ENCODE measurements at places on chromosomes 13 and 19.

DNA sequence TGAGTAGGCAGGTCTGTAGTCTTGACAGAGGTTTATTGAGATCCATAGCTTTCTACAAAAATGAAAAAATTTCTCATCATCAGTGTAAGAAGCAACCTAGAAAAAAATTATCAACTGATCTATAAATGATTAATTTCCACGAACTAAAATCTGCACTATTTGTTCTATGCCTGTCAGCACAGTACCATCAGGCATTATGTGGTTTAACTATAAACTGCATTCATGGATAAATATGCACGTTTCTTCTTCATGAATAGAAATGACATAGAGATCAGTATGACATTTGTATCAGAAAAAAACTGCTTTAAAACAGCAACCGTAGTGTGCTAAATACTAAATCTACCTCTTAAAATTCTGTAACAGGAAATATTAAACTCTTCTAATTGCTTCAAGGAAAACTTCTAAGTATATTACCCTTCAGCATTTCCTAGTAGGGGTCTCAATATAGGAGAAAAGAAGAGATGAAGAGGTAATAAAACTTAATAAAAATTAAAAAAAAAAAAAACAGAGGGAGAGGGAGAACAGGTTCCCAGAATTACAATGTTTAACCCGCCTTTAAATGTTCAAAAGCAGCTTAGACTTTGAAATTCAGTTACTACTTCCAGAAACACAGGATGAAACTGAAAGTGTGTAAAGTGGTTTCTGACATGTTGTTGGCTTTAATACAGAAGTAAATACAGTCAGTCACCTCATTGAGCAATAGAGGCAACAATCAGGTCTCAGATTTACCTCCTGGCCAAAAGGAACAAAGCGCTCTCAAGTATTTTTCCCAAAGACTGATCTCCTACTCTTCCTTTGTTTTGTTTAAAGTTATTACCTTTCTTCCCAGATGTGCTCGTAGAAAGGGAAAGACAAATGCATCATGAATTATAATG lies 144.4 kb downstream of the DIAPH3 start:
- no peak for DNase-seq

DNA sequence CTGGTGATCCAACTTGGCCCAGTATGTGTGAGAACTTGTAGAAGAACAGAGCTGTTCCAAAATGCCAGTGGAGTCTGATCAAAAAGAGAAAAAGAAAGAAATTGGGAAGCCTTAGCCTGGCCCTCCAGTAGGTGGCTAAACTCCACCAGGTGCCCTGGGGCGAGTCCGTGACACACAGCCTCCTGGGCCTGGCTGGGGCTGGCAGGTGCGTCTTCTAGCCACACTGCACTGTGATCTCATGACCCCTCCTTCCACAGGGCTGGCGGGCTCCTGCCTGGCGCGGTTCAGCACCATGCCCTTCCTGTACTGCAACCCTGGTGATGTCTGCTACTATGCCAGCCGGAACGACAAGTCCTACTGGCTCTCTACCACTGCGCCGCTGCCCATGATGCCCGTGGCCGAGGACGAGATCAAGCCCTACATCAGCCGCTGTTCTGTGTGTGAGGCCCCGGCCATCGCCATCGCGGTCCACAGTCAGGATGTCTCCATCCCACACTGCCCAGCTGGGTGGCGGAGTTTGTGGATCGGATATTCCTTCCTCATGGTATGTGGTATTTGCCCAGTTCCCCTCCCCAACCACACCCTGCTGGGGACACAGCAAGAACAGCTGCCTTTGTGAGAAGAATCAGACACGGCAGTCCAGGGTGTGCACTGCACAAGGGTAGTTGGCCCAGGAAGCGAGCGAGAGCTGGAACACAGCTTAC lies 53.7 kb downstream of the RAB20 start:
- DNase-seq: no peak

DNA sequence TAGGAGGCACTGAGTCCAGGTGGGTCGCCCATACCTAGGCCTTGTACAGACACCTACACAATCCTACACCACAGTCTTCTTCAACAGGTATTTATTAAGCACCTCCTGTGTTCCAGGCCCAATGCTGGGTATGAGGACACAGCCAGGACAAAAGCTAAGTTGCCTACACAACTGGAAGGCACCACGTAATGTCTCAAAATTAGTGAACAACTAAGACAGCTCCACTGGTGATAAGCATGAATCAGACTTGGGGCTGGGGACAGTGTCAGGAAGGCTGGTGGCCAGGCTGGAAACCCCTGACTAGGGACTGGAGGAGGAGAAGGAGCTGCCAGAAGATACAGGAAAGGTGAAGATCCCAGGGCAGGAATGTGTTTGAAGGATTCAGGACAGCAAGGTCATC lies 2.4 kb downstream of the SMIM24 start:
- DNase-seq: no peak

DNA sequence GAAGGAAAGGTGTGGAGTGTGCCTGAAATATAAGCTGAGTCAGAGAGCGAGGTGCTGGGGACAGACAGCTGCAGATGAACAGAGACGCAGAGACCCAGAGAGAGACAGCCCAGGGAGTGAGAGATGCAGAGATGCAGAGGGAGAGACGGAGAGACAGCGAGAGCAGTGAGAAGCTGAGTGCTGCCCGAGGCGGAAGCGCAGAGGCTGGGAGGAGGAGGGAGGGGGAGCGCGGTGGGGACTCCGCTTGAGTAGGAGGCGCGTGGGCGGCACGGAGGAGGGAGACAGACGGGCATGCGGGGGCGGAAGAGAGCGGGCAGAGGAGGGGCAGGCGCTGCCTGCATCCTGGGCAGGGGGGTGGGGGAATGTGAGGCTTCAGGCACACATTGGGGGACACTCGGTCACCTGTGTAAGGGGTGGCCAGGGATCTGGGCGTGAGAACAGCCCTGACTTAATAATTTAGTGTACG lies 25.7 kb downstream of the SLC8A2 start:
- no peak for DNase-seq
